ENCODE measurements at places on chromosomes 3 and 15.
A peak's percentile ranks its signal among the peaks of the same experiment; 100 is the strongest.

DNA sequence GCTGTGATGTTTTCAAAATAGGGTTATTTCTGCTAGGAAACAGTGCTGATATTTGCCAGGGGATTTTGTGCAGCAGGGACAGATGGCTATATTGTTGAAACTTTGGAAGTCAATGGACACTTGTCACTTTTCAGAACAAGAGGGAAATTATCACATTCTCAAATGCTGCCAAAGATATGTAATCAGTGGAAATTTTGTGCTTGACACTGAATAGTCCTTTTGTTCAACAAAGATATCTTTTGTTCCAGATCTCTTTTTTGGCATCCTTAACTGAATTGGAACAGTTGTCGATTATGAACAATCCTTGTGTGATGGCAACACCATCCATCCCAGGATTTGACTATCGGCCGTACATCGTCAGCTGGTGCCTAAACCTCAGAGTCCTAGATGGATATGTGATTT, 7.8 kb downstream of the CEP97 start:
- DNase-seq, result no peak

- no peak for DNase-seq
These were observed 104.8 kb downstream of the PPP2R3A start for GRCh38 chr3:136070334-136070733.

DNA sequence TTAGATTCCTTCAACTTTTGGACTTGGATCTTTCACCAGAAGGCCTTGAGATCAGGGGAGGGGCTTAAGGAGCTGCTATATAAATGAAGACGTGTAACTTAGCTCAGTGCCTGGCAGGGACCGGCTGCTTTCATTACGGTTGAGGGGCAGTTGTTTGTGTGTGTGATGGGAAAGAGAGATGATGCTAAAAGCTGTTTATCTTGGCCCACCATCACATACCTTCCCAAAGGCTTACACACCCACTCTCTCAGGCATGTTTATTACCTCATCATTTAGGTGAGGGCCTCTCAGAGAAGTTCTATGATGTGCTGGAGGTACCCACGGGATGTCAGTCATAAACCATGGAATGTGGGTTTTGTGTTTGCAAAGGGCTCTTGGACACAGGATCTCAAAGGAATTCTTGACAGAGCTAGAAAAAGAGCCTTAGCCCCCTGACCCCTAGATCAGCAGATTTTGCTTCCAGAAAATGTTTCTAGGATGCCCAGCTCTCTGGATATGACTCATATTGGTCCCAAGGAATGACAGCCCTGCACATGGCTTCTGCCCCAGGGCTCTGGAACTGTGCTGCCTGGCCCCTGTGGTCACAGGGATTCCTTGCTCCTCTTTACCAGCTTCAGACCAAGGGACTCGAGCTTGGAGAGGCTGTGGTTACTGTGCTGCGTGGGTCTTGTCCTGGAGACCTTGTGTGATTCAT, 15.9 kb upstream of the SMAD3 start:
- DNase-seq, result no peak

DNA sequence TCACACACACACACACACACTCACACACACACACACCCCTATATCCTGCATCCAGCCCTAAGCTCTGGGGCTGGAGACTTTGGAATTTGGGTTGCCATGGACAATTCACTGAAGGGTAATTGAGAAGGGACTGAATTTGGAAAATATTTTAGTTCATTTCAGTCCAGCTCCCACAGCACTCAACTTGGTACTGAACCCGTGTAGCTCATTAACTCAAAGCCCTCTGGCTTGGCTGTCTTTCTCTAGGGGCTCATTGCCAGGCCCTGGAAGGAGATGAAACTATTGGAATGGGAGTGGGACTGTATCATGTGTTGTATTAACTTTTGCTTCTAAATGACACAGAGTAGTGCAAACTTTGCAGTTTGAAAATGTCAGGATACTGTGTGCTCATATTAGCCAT, 157.3 kb downstream of the EPHB1 start:
- no peak for DNase-seq

DNA sequence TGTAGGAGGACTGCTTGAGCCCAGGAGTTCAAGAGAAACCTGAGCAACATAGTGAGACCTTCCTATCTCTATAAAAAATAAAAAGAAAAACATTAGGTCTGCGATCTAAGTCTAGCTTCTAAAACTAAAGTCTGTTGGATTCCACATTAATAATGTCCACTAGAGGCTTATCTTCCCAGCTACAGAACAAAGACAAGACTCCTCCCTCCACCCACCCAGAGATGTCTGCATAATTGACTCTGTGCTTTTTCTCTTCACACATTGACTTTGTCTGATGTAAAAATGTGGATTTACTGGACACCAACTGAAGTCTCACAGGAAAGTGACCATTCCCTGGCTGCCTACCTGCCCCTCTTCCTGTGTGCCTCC, 91.8 kb downstream of the ATP10A start:
- DNase-seq, result no peak

GRCh38 chr3:57309769-57310360, 17.4 kb upstream of the ASB14 start:
- DNase-seq, result no peak

DNA sequence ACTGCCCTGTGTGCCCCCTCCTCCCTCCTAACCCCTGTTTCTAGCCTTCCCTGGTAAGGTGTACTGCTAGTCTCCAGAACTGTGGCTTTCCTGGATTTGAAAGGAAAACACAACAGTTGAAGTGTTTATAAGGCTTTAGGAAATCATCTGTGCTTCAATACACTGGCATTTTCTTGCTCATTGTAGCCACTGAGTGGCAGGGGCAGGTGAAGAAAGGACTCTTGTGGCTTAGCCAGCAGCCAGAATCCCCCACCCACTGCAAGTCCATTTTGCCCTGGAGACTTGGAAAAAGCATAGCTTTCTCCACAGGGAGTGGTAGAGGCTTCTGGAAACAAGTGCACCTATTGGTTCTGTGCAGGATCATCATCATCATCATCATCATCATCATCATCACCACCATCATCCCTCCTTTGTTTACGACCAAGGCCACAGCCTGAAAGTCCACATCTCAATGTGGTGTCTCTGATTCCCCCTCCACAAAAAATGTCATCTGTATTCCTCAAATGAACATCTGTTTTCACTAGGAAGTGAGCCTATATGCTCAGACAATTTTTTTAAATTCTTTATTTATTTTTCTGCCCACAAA, 33.4 kb downstream of the AQP9 start:
- no peak for DNase-seq

- no peak for DNase-seq
These were observed 235.9 kb downstream of the ARRDC4 start for GRCh38 chr15:98196371-98196770.

DNA sequence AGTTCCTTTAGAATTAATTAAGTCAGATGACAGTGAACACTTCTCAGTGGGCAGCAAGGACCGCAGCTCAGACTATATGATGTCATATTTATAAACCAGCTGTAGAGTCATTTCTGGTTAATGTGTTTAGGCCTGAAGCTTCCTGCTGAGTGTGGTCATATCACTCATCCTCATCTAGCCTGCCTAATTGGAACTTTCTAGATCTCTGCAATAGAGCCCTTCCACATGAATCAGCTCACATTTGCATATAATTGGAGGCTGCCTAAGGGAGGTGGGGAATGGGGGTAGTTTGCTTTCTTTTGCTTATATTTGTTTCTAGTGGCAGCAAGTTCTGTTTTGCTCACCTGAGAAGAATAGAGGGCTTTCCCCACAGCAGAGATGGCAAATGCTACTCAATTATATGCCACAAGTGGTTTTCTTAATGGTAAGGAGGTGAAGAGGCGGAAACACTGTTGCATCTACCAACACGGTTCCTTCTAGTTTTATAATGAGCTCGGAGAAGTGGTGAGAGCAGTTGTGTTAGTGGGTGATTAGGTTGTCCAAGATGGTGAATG, 148.1 kb downstream of the KLHL25 start:
- no peak for DNase-seq

DNA sequence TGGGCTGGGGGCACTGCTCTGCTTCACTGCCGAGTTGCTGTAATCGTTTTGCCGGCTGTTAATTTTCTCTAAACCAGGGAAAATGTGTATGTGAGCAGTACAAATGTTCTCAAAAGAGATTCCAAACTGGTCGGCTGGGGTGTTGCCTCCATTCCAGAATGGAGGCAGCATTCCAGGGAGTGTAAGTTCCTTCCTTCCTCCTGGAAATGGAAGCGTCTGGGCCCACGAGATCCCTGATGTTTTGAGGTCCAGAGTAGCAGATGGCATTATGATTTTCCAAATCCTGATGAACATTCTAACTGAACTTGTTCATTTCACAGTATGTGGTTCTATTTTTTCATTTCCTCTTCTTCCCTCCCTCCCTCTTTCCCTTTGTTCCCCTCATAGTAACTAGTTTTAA, 64.4 kb upstream of the SKOR1 start:
- DNase-seq, result no peak

GRCh38 chr3:98557324-98558010, 25.7 kb downstream of the GPR15 start:
- DNase-seq, result no peak

DNA sequence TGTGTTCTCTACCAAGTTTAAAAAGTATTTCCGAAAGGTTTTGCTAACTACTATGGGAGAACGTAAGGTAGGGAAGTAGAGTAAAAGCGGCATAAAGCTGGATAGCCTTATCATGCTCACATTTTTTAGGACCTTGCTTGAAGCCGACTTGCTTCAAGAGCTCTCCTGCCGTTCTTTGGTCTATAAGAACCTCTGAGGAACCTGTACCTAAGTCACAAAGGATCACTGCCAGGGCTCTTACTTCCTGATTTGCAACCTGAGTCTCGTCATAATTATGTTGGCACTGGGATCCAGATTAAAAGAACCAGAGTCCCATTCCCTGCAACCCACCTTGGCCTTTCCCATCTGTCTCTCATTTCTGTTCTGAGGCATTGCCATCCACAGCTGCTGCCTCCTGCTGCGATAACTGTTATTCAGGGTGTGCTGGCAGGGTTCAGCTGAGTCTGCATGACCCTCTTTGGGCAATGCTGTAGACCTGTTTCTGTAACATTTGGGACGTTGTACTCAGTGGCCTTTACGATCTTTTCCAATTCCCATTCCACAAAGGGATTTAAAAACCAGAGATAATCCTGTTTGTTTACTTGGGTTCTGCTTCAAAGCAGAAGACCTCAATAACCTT, 131.0 kb upstream of the UMPS start:
- peak; percentile 56 for DNase-seq

All from NCI-H524 (cell line).